H54 (cell line): ENCODE measurements at places on chromosomes 16 and 17.

DNA sequence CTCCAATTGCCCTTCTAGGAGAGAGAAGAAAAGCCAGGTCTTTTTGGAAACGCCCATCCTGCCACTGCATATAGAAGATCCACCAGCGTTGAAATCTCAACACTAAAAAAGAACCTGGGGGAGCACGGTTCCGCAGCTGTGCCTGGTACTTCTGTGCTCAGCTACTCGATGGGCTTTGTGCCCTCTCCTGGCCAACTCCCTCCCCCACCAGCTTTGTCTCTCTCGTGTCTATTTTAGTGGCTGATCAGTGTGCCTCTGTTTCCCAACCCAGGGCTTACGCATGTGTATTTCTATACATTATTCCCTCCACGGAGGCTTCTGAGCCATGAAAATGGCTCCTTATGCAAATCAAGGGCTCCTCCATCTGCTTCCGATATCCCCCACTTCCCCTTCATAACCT lies 83.5 kb downstream of the RBFOX3 start:
- no peak for DNase-seq

- no peak for DNase-seq
These were observed 516 bp downstream of the CPNE2 start for GRCh38 chr16:57092786-57093411.

DNA sequence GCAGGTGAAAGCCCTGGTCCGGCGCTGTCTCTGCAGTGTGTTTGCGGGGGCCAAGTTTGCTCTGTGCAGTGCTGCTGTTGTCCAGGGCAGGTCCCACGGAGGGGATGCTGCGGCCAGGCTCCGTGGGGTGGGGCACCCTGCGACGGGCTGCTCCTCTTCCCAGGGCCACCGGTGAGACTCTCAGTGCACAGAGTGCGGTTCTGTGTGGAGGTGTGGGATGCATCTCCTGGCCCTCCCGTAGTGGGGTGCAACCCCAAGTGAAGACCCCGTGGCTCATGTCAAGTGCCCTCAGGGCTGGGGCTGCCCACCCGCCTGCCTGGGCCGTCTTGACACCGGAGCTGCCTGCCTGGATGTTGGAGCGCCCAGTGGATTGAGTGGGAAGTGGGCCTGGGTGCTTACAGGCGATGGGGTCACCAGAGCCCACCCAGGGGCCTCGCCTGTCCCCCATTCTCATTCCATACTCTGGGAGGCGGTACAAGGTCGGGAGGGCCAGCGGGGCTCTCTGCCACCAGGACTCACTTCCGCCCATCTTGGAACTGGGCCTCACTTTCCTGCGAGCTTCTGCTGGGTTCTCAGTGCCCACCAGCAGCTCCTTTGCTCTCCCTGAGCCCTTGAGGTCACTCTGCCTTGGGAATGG lies 119.9 kb downstream of the BANP start:
- DNase-seq = no peak

- no peak for DNase-seq
These were observed 207.9 kb upstream of the RBFOX1 start for GRCh38 chr16:7124701-7125100.

- no peak for DNase-seq
These were observed 1681.0 kb downstream of the TP53TG3F start for GRCh38 chr16:35140293-35140986.

- DNase-seq = no peak
These were observed 20.6 kb downstream of the CREBBP start for GRCh38 chr16:3859889-3860288.

DNA sequence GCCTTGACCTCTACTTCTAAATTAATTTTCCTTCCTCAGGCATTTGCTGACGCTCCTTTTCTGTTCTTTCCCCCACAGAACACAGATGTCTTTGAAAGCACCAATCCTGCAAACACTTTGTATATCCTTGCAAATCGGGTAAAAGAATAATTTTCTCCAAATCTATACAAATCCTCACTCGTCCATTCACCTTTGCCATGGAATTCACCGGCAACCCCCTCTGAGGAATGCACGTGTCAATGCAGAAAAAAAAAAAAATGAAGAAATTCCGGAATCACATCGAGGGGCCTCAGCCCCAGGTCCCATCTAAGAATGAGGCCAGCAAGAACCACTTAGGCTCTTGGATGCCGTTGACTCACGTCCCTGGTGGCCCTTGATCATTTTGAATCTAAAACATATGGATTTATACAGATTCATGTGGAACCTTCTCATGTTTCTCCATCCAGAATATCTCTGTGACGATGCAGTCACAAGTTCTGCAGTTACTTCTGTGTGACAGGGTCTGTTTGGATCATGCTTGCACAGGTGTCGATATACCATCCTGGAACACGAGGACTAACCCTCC lies 136.9 kb downstream of the RBFOX3 start:
- DNase-seq = no peak

DNA sequence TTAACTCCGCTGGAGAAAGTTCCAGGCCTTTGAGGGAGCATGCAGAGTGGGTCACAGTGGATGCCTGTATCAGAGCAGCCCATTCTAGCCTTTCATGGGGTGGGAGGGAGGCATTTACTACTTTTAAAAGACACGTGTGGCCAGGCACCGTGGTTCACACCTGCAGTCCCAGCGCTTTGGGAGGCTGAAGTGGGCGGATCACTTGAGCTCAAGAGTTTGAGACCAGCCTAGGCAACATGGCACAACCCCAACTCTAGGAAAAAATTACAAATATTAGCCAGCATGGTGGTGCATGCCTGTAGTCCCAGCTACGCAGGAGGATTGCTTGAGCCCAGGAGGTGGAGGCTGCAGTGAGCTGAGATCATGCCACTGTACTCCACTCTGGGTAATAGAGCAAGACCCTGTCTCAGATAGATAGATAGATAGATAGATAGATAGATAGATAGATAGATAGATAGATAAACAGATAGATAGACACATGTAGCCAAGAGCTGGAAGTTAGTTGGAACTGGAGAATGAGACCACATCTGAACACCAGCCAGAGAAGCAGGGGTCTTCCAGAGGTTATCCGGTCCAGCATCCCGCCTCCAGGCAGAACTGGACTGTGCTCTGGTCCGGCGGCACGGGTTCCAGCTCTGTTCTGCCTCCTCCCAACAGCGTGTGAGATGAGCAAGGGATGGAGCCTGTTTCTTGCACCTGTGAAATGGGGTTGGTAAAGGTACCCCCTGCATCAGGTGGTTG lies 3.6 kb downstream of the ADCY7 start:
- DNase-seq = no peak

- no peak for DNase-seq
These were observed 5.9 kb downstream of the CHST5 start for GRCh38 chr16:75529959-75530358.

DNA sequence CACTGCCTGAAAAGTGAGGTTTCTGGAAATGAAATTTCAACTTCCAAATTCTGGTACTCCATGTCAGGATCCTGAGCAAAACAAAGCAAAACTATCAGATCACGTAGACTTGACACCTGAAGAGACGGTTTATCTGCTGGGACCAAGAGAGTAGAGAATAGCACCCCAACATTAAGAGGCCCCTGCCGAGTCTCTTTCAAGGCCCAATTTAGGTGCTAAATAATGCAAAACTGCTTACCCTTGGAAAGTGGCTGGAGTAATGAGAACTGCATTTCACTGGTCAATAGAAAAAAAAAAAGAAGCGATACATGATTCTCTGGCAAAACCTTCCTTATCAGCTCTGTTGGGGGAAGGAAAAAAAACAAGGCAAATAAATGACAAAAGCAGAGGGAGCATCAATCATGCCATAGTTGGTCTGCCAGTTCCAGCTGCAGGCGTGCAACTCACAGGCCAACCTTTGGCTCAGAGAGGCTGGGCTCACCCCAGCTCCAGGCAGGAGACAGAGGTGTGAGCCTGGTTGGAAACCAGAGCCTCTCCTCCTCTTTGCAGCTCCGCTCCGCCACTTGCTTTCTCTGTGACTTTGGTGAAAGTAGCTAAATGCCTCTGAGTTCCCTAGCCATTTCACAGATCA lies 595.2 kb downstream of the TOX3 start:
- DNase-seq = no peak

- no peak for DNase-seq
These were observed 5.3 kb downstream of the ATP6V0A1 start for GRCh38 chr17:42463976-42464400.
